ENCODE measurements at places on chromosomes 2 and 18. TPM values are rescaled to one million over a fixed set of nuclear protein-coding genes. Genes with fewer than 3 reads are reported as not detected.

- H3K27ac ChIP-seq = no peak overlapping the region
- H3K4me1 ChIP-seq = no peaks in the 10 kb centered on the region
- no peaks in the 10 kb centered on the region for H3K36me3 ChIP-seq
- no peaks in the 10 kb centered on the region for H3K27me3 ChIP-seq
- H3K4me3 ChIP-seq = no peak overlapping the region
- no peak for DNase-seq
Observed at GRCh38 chr2:215746887-215747615, 266.3 kb downstream of the MREG start.

The STARD6 gene
- polyA plus RNA-seq = not detected

DNA sequence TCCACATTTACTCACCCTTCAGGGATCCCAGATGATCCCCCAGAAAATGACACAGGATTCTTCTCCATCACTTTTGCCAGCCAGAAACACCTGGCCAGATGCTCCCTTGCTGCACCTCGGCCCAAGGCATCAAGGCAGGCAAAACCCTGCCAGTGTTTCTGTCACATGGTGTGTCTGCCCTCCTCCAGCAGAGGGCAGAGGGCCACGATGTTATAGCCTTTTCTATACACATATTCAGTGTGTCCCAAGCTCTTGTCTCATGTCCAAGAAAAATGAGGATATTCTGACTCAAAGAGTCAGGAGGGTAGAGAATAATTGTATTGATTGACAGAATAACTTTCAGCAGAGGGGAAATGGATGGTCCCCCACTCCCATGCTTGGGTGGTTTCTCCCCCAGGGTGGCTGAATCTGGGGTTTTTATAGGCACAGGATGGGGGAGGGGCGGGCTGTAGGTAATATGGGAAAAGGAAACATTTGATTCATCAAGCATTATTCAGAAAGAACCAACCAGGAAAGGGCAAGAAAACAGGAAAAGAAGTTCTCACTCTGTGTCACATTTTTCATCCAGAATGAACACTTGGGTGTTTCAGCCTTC is 933.9 kb downstream of the TRIB2 start:
- no peak overlapping the region for H3K27ac ChIP-seq
- no peaks in the 10 kb centered on the region for H3K4me1 ChIP-seq
- no peaks in the 10 kb centered on the region for H3K36me3 ChIP-seq
- H3K27me3 ChIP-seq = no peaks in the 10 kb centered on the region

The APLF gene
- 1.3 TPM for polyA plus RNA-seq

GRCh38 chr2:68414876-68415275 is 49.8 kb downstream of the PLEK start:
- no peaks in the 10 kb centered on the region for H3K36me3 ChIP-seq
- H3K4me3 ChIP-seq = no peak overlapping the region
- H3K27ac ChIP-seq = no peak overlapping the region
- H3K27me3 ChIP-seq = no peaks in the 10 kb centered on the region
- no peak for DNase-seq

Measured in aorta (tissue), 5 donors.